ENCODE measurements at places on chromosomes 11 and 22.

DNA sequence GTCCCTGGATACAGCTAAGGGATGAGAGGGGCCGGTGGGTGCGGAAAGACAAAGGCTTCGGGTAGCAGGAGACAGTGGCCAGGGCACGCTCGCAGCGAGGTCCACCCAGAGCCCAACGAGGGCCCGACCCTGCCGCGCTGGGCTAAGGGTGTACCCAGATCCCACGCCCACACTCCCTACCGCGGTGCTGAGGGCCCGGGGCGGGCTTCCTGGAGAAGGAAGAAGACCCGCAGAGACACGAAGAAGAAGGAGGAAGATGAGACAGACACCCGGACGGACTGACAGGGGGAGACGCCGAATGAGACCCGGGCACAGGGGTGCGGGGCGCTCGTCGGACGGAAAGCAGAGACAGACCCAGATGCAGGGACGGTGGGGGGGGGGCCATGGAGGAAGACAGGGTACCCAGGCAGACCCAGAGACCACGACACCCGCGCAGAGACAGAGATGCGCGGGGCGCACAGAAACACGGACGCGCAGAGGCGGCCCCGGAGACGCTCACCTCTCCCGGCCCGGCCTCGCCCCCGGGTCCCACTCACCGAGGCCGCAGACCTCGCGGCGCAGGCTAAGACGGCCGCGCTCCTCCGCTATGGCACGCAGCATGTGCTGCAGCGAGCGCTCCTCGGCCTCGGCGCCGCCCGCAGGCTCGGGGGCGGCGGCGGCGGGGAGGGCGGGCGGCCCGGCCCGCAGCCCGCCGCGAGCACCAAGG, 437 bp downstream of the KIAA0930 start:
- DNase-seq, result peak; percentile 16

GRCh38 chr11:35029979-35030682, 108.8 kb upstream of the CD44 start:
- DNase-seq, result peak; percentile 72

GRCh38 chr11:20249378-20249777, 89.1 kb upstream of the DBX1 start:
- DNase-seq, result no peak

- no peak for DNase-seq
Measured at GRCh38 chr11:35377262-35377661, 42.1 kb downstream of the SLC1A2 start.

GRCh38 chr22:49243335-49243734, 584.3 kb downstream of the BRD1 start:
- DNase-seq, result no peak

DNA sequence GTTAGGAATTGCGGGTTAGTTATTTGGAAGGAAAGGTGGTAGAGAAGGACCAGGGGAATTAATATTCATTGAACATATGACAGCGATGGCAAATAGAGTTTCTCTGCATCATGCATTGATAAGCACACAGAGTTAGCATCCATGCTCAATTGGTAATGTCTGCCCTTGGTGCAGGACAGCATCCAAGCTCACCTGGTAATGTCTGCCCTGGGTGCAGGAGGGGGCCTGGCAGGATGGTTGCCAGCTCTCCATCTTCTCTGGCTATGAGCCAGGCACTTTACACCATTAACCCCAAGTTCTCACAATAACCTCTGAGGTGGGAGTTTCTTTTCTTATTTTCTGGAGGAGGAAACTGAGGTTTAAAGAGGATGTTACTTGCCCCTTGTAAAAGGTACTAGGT, 50.4 kb upstream of the RBFOX2 start:
- no peak for DNase-seq

DNA sequence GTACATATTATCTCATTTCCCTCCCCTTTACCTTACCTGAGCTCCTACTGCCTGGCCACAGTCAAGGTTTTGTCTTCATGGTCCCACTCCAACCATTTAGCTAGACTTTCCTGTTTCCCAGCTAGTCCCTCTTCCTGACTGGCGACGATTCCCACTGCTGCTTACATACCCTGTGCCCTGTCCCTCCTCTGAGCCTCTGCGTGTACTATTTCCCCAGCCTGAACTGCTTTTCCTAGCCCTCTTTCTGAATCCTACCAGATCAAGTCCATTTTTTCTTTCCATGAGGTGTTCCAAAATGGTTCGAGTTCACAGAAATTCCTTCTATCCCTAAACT, 23.4 kb downstream of the MRPL16 start:
- DNase-seq, result no peak

- DNase-seq, result peak; percentile 45
Measured at GRCh38 chr22:46446799-46447198, 90.6 kb downstream of the CELSR1 start.

DNA sequence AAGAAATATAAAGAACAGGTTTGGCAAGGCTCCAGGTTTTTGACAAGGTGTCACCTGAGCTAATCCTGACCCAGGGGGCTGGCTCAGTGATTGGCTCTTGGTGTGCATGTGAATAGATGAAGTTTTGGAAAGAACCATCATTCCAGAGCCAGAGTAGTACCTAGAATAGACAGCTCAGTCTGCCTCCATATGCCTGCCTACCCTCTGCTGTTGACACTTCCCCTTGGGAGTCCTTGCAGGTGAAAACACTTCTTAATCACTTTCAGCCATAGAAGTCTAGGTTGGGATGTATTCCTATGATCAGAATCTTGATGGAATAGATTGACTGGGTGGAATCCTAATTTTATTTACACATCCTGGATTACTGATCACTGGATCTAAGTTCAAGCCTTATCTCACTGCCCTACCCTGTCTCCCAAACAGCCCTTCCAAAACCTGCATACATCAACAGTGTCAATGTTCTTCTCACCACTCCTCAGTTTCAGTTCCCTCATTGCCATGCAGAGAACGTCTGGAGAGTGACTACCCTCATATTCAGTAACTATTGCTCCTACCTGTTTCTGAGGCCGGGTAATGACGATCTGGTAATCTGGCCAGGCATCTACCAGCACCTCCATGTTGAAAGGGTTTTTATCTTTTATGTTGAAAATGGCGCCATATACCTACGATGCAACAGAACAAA, 6.7 kb downstream of the GLYATL2 start:
- DNase-seq, result no peak
